Fibroblast of lung (primary cell): ENCODE measurements at places on chromosomes 7 and 10.

DNA sequence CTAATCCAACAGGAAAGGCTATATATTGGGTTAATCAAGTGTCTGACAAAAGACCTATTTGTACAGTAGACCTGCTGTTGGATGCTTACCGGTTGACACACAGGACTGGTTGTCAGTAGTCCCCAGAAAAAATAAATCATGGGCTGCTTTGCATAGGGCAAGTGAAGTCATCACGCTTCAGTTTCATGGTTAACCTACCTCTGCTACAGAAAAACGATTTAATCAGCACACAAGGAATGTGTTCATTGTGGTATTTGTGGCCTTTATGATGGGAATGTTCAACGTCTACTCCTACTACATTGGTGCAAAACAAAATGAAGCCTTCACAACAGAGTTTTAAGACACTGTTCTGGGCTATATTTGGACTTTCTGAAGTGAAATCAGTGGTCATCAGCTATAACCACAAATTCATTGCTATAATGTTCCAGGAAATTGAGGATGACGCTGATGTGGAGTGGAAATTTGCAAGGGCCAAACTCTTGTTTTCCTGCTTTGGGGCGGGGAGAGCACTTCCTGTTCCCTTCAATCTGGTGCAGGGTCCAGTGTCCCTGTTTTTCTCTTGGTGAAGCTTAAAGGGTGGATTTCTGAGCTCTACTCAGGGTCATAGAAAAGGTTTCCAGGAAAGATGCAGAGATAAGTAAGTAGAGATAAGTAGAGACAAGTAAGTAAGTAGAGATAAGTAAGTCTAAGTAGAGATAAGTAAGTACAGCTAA lies 39.3 kb upstream of the GGCT start:
- DNase-seq, result no peak

DNA sequence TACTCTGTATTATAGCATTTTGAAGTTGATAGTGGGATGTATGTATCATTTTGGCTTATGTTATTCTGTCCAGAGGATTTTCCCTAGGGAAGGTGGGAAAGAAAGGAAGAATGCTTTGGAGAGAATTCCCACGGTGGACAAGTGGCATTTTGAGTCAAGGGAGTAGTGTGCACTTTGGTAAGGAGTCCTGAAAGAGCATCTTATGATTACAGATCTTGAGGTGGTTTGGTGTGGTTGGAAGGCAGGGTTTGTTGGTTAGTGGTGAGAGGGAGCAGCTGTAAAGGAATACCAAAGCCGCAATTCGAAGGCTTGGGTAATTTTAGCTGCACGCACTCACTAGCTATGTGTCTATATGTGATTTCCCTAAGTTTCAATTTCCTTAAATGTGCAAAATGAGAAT lies 16.1 kb downstream of the CCSER2 start:
- DNase-seq, result peak; percentile 13

DNA sequence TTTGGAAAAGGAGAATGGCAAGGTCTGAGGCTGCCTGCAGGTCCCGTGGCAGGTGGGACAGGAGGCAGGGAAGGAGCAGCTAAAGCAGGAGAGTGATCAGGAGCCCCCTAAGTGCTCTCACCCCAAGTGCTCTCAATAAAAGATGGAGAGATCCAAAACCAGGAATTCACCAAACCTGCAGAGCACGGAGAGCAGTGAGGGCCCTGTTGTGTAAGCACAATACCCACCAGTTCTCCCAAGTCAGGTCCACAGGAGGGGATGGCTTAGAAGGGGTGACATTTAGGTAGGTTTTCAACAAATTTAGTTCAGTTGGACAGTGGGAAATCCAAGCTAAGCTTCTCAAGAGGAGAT lies 40.8 kb downstream of the GNA12 start:
- no peak for DNase-seq

DNA sequence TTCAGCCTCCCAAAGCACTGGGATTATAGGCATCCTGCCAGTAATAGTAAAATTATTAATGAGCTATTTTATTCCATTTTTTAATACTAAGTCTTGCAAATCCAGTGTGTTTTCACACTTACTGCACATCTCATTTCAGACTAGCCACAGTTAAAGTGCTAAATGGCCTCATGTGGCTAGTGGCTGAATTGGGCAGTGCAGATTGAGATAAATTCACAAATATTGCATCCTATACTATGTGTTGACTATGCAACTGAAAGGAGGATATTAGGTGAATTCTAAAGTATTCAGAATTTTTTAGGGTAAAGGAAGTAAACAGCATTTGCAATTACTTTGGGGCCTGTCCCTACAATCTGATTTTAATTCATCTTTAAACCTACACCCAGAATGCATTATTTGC lies 10.2 kb downstream of the APBB1IP start:
- DNase-seq, result no peak

DNA sequence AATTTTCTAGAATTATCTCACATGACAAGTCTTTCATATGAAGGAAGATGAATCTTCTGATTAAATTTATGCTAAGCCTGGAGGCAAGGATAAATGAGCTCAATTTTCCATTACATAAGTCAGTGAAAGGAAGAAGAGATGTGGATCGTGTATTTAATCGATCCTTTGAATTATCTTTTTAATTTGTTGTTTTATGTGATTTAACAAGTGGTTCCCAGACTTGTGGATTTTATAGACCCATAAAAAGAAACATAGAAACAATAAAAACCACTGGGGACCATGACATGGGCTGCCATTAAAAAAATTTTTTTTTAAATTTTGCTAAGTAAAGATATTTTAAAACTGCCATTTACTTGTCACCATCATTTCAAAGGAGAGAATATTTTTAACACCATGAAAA lies 45.0 kb downstream of the SLK start:
- DNase-seq, result no peak

DNA sequence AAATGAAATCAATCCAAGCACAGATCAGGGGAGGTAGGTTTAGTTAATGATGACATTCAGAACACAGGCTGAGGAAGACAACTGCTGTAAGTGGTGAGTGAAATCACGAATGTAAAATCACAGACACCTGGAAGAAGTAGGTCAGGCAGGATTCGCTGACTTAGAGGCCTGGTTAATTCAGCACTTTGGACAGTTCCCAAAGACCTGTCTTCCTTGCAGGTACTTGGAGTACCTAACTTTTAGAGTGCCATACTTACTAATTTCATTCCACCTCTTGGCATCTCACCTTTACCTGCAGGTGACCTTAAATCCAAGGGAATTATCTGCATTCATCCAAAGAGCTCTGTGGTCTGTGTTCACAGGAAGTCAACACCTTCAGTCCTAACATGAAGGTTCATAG lies 822.3 kb downstream of the PHTF2 start:
- peak; percentile 15 for DNase-seq

DNA sequence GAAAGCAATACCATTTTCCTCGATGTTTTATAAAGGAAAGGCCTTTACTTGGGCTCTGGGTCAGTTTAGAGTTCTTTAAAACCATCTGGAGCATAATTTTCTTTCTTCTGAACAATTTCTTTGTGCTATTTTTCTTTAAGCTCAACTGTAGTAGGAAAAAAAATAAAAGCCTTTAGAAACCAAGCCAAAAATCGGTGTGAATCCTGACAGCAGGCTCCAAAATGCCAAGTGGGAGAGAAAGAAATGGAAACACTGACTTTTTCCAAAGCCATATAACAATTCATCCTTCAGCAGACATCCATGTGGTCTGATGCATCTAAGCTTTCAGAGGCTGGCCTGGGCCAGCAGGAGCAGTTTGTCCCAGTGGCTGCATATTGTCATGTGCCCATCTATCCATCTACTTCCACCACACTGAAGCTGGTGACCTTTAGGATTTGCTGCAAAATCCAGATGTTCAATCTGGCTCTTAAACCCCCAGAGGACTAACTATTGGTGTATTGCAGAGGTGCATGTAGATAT lies 23.0 kb upstream of the ITPRID1 start:
- DNase-seq, result no peak

DNA sequence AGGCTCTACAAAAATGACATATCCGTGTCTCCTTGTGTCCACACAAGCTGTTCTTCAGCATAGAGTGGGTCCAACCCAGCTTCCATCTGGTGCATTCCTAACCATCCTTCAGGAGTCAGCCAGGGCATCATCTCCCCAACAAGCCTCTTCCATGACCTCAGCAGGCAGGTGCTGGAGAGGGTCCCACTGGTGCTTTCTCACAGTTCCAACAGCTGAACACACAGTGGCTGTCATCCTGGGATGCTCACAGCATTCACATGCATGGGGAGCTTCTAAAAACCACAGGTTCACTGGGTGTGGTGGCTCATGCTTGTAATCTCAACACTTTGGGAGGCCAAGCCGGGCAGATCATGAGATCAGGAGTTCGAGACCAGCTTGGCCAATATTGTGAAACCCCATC lies 6.4 kb upstream of the CYP3A4 start:
- DNase-seq, result no peak

DNA sequence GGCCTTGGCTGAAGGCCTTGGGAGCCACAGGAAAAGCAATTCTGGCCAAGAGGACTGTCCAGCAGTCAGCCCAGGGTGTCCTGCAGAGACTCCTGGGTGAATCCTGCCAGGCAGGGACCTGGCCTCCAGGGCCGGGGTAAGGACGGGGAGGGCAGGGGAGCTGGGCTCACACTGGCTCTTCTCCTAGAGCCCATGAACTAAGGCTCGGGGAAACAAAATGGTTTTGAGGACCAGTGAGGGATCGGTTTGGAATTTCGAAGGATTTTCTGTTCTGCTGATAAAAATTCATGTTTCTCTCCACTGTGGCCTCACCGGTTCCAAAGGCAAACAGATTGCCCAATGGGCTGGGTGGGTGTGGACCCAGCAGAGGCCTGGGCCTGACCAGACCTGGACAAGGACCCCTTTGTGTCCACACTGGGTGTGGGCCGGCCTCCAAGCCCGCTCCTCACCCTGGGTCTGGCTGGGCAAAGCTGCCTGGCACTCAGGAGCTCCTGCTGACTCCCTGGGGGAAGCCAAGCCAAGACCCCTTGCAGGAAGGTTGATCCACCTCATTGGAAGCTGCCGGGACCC lies 27.3 kb downstream of the FAM20C start:
- no peak for DNase-seq

- no peak for DNase-seq
Observed at GRCh38 chr10:5601826-5602495, 64.4 kb downstream of the ASB13 start.

DNA sequence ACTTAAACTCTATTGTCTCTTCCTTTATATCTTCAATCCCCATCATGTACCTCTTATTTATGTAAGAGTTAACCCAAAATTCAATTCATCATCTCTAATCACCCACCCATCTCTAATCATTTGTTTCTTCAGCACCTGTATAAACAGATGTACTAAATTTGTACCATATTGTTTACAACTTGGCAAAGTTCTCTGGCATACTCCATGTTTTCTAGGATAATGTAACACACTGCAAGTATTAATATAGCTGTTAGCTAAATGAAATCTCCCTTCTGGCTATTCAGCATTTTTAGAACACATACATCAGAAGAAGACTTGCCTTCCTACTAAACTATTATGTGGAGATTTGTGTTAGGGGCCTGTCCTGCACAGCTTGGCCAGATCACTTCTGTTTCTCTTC lies 33.1 kb downstream of the MALSU1 start:
- DNase-seq, result no peak

- DNase-seq, result no peak
Observed at GRCh38 chr10:78932054-78932386, 136.7 kb upstream of the ZMIZ1 start.

- peak; percentile 89 for DNase-seq
Observed at GRCh38 chr7:10934292-10934691, 39.4 kb upstream of the PHF14 start.

DNA sequence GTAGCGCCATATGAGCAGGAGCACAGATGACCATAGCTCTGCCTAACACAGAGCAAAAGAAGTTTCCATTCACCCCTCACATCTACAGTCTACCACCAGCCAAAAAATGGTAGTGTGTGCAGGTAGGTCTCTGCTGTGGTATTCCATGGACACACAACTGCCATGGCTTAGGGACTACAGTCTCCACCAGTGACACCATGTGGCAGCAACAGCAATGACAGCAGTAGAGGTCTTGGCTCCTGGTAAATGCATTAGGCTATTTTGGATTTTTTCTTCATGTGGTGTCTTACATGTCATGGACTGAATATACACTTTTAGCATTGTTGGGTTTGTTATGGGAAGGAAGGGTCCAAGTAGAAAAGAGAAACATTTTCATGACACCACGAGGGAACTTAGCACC lies 70.1 kb upstream of the CABCOCO1 start:
- DNase-seq, result peak; percentile 10

GRCh38 chr7:92691578-92691977 lies 101.4 kb upstream of the FAM133B start:
- peak; percentile 87 for DNase-seq

- no peak for DNase-seq
Observed at GRCh38 chr7:112997831-112998230, 88.8 kb downstream of the GPR85 start.

DNA sequence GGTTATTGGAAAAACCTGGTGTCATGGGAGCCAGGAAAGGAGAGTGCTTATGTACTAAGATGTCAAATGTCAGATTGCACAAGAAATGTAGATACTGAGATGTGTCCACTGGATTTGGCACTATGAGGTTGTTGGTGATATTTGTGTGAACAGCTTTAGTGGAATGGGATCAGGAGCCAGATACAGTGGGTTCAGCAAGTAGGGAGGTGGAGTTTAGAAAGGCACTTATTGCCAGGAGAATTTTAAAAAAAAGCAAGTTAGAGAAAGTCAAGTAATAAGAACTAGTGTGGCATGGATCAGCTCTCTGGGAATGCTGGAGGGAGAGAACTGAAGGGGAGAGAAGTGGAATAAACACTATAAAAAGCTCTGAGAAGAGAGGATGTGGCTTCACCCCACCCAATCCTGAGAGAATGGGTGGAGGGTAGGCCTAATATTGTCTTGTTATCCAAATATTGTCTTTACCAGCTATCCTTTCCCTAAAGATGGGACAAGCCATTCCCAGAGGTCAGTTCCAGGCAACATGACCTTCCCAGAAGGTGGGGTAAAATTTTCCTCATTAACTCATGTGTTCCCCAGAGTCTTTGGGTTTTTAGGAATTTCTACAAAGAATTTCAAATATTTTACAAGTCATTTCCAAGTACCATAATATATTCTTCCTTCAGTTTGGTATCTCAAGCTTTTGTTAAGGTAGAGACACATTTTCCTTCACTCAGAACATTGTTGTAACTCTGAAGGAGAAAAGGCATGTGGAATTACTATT lies 42.3 kb downstream of the ENTPD1 start:
- DNase-seq, result no peak

DNA sequence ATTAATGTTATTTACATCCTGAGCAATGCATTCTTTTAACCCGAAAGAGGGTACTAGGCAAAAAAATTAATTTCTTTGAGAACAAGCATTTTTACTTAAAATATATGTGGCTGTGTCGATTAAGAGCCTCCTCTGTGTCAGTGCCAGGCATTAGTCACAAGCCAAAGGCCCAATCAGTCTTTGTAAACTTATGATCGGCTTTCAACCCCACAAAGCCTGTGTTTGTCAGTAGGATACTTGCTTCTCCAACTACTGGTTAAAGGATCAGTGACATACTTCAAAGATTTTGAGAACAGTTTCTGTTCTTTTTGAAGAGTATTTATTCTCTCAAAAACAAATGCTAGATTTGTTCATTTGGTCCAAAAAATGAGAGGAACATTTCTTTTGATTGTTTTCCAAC lies 159.3 kb downstream of the NRCAM start:
- DNase-seq, result no peak

- no peak for DNase-seq
Observed at GRCh38 chr7:158256091-158256816, 331.4 kb downstream of the PTPRN2 start.

- DNase-seq, result no peak
Observed at GRCh38 chr10:83881661-83882060, 257.6 kb upstream of the GHITM start.

GRCh38 chr10:100901051-100901450 lies 11.7 kb upstream of the SLF2 start:
- no peak for DNase-seq

GRCh38 chr7:85095366-85095765 lies 91.5 kb downstream of the SEMA3D start:
- no peak for DNase-seq
